ENCODE measurements at places on chromosomes 6 and 20.

DNA sequence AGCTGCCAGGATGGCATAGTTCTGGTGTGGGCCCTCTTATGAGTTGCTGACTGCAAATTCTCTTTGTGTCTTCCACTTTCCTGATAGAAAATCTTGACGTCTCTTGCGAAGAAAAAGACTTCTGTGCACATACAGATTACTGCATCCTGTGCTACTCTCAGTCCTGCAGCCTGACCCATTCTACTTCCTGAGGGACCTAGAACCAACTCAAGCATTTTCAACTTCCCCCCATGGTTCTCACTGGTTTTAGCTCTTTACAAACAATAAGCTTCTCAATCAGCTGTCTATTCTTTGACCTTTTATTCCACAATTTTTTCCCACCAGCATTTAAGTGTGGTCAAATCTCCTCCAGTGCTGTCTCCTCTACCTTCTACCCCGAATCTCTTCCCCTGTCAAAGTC, 13.4 kb upstream of the KLHL32 start:
- no peak for DNase-seq

DNA sequence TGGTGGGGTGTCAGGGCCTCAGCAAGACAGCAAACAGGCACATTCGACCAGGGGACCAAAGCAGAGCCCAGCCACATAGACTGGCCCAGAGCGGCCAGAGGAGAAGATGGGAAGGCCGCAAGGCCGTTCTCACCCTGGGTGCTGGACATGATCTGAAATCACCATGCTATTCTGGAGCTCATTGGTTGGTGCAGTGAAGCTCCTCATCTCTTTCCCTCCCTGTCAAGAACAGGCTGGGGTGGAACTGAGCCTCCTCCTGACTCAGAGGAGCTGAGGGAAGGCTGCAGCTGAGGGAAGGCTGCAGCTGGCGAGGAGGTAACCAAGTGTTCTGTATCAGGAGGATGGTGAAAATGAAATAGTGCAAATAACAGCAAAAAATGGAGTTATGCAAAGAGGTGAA, 80.0 kb downstream of the AKAP7 start:
- DNase-seq = no peak

DNA sequence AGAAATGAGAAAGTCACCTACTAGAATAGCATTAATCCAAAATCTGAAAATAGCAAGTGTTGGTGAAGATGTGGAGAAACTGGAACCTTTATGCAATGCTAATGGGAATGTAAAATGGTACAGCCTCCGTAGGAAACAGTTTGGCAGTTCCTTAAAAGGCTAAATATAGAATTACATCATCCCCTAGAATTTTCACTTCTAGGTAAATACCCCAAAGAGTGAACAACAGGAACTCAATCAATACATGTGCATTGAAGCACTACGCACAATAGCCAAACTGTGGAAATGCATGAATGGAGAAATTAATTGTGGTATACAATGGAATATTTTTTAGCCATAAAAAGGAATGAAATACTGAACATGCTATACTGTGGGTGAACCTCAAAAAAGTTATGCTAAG, 982.0 kb upstream of the FLRT3 start:
- no peak for DNase-seq

DNA sequence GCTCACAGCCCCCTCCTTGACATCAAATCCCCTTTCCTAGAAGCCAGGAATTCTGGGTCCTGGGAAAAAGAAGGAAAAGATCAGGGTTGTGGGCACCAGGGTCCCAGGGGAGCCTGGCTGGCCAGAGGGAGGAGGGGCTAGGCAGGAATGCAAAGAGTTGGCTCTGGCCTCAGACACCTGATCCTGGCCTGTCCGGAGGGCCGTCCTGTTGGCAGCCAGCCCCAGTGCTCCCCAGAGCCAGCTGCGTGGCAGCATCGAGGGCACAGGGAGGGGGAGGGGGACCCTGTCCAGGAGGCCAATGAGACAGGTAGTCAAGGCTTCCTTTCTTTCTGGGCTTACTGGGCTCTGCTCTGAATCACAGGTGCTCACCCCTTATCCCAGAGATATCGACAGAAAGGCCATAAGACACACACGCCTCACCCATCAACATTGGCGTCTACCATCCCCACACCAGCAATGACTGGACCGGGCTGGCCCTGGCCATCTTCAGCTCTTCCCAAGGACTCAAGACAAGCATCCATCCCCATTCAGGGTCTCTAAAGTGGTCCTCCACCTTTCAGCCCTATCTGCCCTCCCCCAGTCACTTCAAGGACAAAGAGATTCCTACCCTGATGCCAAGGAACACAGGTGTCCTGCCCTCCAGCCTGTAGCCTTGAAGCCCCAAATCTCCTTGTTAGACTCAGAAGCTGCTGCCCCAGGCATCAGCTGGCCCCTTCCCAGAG, 723 bp downstream of the COL11A2 start:
- DNase-seq = no peak

DNA sequence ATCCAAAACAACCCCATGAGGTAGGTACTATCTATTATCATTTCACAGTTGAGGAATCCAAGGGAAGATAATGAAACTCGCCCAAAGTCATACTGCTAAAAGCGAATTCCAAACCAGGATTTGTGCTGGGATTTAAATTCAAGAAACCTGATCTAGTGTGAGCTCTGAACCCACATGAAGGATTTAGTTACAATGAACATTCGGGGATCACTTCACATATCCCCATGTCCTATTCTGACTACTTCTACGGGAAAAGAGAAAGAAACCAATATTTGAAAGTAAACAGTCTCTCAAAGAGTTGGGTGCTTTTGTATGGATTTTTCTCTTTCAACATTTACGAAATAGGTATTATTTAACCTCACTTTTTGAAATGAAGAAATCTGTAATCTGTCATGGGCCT, 12.9 kb downstream of the RANBP9 start:
- no peak for DNase-seq

Measured in erythroblast (primary cell).